DMS53 (cell line): ENCODE measurements at places on chromosomes 3 and 15.

DNA sequence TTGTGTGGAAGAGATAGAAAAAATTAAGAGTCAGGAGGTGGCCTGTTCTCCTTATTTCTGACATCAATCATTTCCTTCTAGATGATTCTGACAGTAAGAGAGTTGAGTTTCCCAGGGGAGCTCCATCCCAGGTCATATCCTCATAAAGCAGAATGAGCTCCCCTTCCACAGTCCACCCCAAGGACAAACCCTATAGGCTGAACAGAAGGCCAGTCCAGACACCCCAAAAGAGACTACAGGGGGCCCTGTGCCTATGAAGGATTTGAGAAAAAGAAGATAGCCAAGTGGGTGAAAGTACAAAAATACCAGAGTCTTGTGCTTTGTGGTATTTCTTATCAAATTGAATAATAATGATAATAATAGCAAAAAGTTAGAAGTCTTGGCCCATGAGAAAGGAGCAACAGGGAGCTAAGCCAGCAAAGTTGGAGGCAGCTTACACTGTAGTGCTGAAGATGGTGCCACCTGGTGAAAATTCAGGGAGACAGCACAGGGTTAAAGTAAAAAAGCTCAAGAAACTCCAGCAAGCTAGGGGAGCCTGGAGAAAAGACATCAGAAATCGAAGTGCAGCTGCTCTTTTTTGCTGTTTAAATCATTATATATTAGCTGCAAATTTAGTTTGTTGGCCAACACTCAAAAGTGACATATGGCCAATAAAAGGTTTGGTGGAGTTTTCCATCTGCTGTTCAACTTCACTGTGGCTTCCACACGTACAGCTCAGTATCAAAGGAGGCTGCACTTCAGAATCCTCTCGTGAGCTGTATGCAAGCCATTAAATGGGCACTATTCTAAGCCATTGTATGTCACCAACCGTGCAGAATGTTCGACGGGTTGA is 35.8 kb upstream of the SLC24A5 start:
- DNase-seq: peak; percentile 54

DNA sequence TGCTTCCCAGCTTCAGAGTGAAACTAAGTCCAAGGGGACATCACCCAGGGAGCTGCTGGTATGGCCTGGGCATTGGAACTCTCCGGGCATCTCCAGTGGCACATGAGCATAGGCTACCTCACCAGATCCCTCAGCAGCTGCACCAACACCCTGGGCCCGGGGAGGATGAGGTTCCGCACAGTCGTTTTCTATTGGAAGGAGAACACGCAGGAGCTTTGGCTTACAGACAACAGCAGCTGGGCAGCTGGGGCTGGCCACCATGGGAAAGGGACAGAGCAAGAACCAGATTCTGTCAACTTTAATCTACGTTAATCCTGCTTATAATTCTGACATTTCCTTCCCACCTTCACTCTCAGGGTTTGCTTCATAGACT is 65.5 kb downstream of the MYO1E start:
- no peak for DNase-seq

DNA sequence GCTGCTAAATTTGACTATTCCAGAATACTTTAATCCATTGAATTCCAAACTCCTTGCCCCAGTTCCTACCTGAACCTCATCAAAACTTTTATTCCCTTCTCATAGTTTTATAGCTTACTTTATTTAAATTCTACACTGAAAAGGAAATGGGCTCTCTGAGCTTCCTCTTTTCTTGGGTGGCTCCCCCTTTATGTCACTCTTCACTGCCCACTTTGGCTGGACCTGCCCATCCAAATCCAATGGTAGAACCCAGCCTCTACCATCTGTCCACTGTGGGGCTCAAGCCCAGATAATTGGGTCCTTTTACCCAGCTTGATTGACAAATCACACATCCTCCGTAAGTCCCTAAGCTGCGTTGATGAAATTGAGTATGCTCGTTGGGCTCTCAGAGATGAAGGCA is 216.5 kb downstream of the BBX start:
- DNase-seq: no peak

DNA sequence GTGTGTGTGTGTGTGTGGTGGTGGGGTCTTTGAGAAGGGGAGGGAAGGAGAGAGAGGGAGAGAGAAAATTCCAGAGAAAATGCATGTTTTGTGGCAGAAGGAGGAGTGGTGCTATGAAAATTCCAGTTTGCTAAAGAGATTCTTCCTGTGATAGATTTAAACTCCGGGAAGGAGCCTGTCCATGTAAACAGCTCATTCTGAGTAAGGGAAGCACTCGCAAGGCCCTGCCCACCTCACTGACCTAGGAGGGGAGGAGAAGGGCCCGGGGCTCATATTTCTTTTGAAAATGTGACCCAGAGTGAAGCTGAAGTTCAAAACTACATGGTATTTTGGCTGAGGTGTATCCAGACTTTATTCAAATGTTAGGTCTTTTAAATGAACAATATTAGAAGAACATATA is 41.3 kb downstream of the ADAMTSL3 start:
- DNase-seq: no peak

DNA sequence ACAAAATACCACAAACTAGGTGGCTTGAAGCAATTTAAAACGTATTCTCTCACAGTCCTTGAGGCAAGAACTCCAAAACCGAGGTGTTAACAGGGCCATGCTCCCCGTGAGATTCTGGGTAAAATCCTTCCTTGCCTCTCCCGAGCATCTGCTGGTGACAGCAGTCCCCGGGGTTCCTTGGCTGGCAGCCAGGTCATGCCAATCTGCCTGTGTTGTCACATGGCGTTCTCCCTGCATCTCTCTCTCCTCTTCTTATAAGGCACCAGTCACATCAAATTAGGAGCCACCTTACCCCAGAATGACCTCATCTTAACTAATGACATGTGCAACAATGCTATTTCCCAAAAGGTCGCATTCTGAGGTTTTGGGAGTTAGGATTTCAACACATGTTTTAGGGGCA is 26.3 kb upstream of the LRRN1 start:
- DNase-seq: no peak

DNA sequence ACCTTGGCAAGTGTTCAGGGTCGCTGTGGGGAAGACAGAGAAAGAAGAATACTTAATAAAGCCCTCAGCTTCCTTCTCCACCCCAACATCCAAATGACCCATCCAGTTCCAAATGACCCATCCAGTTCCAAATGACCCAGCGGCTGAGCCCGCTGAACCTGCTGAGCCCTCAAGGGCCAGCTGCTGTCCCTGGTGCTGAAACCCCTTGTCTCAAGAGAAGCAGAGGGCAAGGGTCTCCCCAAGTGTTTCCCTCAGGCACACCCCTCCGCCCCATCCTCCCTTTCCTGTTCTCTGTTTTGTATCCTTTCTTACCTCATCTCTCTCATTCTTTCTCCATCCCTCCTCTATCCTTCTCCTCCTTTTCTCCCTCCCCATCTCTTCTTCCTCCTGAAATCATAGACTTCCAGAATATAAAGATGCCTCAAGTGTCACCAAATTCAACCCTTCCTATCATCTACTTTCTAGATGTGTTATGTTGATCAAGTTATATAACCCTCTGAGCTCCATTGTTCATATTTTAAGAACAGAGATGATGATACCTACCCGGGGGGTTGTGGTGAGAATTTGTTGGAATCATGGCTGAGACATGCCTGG is 29.0 kb downstream of the CCDC33 start:
- DNase-seq: peak; percentile 16

DNA sequence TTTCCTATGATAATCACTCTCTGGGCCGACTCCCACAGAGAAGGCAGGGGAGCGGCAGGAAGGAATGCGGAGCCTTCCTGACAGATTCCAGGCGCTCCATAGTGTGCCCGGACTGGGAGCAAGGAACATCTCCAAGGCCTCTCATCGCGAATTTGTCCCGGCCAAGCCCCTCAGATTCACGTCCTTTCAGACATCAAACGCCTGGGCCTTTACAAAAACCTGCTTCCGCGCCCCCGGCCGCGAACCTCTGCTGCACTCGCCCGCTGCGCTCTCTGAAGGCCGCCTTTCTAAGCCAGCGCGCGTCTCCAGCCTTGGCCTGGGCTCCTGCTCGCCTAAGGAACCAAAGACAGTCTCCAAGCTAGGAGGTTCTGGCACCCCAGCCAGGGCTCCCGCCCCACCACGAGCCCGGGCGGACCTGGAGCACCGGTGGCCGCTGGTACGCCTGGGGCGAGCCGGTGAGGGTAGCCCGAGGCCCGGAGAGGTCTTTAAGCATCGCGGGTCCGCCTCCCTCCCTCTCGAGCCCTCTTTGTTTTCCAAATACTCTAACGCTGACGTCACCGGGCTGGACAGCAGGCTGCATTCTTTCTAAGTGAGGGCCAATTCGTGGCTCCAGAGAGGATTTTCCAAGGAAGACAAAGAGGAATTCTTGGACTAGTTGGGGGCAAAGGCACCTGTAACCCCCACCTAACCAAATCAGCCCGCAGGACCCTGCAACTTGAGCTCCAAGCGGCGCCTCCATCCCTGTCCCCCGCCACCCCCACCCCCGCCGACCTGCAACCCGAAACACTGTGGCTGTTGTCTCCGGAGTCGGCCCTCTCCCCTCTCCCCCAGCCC is 759 bp downstream of the AMOTL2 start:
- peak; percentile 84 for DNase-seq

DNA sequence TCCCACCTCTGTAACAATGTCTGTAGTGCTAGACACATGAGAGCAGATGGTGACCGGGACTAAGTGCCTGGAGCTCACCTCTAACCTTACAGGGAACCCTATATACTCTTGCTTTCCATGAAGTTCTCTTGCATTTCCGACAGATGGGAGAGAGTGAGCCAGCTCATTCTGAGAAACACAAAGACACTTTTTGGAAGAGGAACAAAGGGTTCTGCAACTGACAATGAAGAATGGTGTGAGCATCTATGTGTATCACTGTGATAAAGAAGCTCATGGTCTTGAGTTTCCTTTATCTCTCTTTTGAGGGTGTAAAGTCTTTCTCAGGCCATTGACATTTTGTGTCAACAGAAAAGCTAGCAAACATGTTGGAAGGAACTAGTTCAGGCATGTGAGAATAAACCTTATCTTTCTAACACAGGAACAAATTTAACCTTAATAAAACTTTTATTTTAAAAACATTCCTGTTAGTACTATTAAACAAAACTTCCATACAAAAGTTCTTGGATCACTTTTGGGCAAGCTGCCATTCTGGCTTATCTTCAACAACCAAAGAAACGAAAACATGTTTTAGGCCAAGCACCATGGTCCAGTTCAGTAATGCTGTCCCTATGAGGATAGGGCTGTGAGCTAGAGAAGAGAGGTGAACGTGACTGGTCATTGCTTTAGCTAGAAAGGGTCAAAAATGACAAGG is 142.7 kb downstream of the THRB start:
- DNase-seq: peak; percentile 1

GRCh38 chr15:19988094-19988660 is 553.4 kb downstream of the GOLGA6L6 start:
- DNase-seq: no peak

- no peak for DNase-seq
These were observed 154.3 kb downstream of the KCNMB2 start for GRCh38 chr3:178690571-178690970.

DNA sequence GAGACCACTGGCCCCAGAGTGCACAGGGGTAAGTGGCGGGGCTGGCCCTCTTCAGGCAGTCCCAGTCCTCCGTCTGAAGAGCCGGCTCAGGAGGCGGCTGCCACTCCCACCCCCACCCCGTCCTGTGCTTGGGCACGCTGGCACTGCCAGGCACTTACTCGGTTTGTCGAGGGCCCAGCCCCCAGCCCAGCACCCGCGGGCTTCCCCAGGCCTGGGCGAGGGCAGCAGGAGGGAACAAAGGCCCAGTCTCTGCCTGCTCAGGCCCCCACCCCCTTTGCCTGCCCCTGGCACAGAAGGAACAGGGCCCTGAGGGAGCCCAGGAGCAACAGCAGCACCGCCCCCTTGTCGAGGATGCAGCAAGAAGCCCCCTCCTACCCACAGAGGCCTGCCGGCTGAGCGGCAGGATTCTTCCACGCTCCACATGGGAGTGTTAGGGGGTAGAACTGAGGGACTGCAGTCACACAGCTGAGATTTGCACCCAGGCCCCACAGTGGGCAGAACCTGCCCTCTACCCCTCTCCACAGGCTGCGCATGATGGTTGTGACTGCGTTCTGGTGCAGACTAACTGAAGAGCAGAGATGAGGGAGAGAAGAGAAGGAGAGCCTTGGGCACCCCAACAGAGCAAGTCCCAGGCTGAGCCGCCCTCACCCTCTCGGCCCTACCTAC is 8.9 kb downstream of the DUSP7 start:
- DNase-seq: no peak

DNA sequence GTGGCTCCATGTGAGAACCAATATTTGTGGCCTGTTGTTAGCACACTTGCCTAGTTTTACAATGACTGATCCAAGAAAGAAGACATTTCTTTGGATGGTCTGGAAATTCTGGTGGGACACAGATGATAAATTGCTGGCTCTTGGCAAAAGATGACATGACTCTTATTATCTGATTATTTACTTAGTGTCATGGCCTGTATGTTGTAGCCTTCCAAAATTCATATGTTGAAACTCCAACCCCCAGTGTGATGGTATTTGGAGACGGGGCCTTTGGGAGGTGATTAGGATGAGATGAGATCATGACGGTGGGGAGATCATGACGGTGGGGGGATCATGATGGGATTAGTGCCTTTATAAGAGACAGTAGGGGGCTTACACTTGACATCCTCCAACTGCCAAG is 30.0 kb upstream of the AKAP13 start:
- DNase-seq: no peak

GRCh38 chr3:38003371-38003816 is 12.8 kb downstream of the VILL start:
- peak; percentile 41 for DNase-seq

GRCh38 chr15:57134071-57134605 is 215.7 kb downstream of the TCF12 start:
- DNase-seq: no peak

DNA sequence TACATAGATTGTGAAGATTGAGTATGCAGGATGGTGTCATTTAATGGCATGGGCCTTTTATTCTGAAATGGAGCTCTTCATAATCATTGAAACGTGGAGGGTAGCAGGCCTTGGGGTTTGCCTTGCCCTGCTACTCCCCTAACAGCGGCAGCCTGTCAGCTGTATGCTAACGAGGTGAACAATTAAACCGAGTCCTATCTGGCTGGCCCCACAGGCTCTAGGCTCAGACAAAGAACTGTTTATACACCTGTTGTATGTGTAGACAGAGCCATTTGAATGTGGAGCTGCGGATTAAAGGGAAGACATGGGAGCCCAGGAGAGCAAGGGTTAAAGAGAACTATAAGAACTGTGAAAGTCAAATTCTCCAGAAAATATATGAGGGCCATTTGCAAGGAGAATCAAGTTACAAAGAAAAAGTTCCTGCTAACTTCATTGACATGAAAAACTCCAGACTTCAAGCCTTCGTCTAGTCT is 116.7 kb upstream of the CGNL1 start:
- DNase-seq: peak; percentile 98

GRCh38 chr3:15007681-15008141 is 57.4 kb downstream of the MRPS25 start:
- peak; percentile 57 for DNase-seq

DNA sequence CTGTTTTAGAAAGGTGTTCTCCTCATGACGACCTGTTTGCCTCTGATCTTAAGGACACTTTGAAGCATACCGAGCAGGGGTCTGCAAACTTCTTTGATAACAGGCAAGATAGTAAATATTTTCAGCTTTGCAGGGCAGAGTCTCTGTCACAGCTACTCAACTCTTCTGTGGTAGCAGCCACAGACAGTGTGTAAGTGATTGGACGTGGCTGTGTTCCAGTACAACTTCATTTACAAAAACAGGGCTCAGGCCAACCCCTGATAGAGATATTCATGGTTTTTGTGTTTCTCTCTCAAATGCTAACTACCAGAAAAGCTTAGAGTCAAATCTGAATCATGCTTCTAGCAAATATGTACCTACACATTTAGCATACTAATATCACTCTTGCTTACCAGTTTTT is 51.5 kb downstream of the TGFBR2 start:
- DNase-seq: no peak
